ENCODE measurements at places on chromosomes 6 and 20.

- no peak for DNase-seq
Observed at GRCh38 chr6:133768656-133769295, 120.1 kb upstream of the TCF21 start.

DNA sequence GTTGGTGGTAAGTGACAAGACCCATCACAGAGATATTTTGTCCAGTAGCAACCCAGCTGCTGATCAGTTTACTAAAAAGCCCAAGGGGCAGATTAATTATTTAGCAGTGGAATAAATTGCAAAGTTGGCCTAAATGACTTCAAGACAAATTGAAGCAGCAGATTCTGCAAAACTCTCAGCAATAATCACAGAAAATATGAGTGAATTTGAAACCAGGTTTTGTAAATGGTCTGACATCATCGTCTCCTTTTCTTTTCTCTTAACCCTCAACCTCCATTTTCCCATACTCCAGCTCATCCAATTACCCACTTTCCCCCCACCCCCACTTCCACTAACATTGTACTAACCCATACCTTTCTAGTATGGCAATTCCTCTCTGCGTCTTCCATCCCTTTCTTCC is 11.3 kb upstream of the PTPRK start:
- DNase-seq = no peak

DNA sequence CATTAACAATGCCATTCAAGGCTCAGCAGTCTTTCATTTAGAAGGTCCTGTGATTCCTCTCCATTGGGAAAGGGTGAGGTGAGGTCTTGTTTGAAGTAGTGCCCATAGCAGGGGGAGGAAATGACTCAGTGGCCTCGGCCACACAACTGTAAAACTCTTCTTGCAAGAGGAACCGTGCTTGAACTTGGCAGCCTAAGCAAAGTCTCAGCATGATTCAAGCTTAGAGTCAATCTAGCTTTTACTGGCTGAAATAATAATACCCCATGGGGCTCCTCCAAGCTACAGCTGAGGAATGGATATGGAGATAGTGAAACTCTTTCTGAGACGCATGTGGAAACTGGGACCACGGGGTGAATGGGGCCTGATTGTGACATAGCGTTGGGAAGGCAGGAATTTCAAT is 428.2 kb downstream of the BMP2 start:
- DNase-seq = no peak

DNA sequence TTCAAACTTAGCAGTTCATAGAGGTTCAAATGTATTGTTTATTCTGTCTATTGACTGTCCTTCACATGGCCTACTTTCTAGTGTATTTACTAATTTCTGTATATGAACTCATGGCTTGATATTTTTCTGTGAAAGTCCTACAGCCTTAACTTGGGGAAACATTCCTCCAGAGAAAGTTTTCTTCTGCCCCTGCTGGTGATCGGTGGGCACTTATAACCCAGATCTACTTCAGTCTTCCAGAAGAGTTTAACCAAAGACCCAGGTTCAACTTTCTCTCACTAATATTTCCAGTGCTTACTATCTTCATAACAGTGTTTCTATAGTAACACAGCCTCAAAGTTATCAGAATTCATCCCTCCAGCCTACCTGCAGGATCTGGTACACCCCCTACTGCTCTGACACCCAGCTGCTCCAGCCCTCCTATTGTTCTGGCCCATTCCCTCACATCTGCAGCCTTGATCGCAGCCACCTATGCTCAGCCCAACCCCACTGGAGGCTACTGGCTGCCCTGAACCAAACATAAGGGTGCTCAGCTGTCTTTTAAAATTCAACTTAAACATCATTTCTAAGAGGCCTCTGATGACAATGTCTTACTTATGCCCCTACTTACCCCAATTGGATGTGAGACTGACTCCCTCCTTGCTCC is 72.3 kb downstream of the TBX18 start:
- DNase-seq = no peak

DNA sequence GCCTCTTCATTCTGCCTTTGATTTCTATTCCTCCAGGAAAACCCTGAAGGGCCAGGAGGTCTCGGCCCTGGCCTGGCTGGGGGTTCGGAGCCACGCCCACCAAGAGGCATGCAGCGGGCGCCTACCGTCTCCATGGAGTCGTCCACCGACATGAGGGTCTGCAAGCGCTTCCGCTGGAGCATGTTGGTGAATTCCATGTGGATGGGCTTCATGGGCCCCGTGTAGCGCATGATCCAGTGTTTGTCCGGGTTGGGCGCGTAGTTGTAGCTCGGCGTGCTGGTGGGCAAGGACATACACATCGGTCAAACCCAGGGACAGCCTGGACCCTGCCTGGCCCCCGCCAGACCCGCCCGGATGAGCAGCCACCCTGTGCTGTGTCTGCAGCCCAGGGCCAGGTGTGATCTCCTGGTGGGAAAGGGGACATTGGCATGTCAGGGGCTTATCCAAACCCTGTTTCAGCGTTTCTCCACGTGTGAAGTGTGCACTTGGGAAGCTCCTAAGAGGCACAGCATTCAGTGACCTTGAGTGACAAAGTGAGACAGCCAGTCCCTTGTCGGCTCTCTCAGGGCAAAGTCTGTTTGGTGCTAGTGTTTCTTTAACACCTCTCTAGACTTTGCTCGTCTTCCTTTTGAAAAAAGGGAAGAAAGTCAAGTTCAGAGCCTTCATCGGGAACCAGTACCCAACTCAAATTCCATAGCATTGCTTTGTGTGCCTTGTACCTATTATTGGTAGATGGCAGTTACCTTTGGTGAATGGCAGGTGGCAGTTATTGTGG is 100.8 kb downstream of the SULF2 start:
- DNase-seq = no peak

DNA sequence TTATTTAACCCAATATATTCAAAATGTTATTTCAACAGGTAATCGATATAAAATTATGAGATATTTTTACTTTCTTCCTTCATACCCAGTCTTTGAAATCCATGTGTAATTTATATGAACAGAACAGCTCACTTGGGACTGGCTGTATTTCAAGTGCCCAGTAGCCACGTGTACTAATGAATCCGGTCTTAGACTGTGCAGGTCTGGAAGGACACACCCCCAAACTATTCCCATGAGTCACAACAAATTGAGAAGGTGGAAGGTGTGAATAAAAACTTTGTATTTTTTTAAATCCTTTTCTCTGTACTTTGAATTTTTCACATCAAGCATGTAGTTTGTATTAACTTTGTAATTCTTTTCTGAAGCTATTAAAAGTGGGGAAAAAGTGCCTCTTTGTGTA is 2.8 kb downstream of the UNC5CL start:
- no peak for DNase-seq

- DNase-seq = peak; percentile 67
Observed at GRCh38 chr20:41701588-41702348, 83.6 kb upstream of the CHD6 start.

DNA sequence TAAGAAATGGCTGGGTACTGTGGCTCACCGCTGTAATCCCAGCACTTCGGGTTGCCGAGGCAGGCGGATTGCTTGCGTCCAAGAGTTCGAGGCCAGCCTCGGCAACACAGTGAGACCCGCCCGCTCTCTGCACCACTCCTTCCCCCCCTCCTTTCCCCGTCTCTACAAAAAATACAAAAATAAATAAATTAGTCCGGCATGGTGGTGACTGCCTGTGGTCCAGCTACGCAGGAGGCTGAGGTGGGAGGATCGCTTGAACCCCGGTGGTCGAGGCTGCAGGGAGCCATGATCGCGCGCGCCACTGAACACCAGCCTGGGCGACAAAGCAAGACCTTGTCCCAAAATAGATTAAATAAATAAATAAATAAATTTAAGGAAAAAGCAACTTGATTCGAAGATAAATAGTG is 448 bp upstream of the RNF114 start:
- DNase-seq = no peak

GRCh38 chr6:110325197-110325596 is 33.0 kb downstream of the METTL24 start:
- peak; percentile 65 for DNase-seq

GRCh38 chr6:119673741-119674140 is 324.2 kb upstream of the MAN1A1 start:
- DNase-seq = no peak

DNA sequence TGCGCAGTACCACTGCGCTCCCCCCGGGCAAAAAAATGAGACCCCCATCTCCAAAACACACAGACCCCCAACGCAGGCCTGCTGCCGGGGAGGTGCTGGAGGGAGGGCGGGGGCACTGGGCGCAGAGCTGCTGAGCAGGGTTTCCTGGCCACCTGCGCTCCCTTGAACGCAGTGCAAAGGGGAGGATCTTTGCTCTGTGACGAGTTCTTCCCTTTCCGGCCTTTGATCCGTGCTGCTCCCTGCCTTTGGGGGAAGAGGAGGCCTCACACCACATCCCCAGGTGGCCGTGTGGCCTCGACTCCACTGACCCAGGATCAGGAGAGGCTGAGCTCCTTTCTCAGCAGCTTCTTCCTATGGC is 8.9 kb upstream of the COL20A1 start:
- no peak for DNase-seq

DNA sequence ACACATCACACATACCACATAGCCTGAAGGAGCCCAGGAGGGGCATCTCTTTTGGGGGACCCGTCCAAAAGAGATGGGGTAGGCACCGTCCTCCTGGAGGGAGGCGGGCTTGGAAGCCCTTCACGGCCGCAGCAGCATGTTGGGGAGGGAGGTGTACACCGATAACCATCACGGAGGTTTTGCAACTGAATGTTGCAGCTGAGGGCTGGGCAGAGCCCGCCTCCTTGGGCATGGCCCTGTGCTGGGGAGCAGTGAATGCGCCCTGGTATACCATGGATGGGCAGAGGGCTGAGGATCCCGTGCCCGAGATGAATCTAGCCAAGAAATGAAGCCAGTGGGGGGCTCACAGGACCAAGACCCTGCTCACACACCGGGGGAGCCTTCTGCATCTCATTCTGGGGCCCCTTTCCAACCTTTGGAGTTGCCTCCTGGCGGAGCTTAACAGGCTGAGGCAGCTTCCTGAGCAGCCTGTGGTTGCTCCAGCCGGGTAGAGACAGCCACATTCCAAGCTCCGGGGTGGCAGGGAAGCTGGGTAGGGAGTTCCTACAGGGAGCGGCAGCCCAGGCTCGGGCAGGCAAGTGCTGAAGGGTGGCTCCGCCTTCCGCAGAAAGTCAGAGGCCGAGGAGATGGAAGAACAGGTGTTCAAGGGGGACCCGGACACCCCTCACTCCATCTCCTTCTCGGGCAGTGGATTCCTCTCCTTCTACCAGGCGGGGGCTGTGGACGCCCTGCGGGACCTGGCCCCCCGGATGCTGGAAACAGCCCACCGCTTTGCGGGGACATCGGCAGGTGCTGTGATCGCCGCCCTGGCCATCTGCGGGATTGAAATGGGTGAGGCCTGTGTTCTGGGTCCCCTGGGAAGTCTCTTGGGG is at the start of gene PNPLA1:
Gene PNPLA1, plus strand, starts transcription at position 227 of the 872 bp plus-strand sequence. Its CDS starts 400 bp downstream, at position 627.
- DNase-seq = no peak

- DNase-seq = peak; percentile 60
Observed at GRCh38 chr6:50816115-50816675, 2.5 kb upstream of the TFAP2B start.

DNA sequence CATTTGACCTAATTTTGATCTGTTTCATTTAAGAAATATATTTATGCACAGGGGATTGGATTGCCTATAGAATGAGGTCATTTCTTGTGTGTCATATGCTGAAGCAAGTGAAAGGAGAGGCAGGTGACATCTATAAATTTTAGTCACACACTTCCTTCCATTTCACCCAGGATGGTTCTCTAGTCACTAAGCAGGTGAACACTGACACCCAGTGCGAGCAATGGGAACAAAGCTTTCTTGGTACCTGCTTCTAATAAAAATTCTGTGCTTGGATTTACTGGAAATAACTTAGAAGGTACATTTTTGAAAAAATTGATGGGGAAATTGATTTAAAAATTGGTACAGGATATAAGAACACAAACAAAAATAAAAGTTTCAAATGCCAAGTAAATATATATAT is 66.9 kb upstream of the MC3R start:
- no peak for DNase-seq

DNA sequence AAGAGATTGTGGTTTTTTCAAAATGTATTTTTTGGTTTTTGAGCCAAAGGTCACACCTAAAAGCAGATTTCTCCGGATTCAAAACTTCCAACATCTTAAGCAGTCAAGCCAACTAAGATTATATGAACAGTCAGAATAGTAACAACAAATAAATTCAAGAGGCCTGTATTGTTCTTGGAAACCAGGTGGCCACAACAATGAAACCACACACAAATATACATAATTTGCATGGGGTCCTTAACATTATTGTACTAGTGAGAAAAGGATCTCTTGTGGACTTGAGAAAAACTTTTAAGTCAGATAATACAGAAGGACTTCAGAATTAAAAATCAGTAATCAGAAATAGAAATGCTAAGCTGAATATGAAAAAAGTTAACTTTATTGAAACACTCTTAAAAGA is 40.6 kb downstream of the NOL7 start:
- DNase-seq = no peak

- DNase-seq = peak; percentile 58
Observed at GRCh38 chr6:100462706-100463629, 1.8 kb downstream of the SIM1 start.

- DNase-seq = no peak
Observed at GRCh38 chr6:154874773-154875592, 120.1 kb upstream of the TIAM2 start.

GRCh38 chr6:115270953-115271352 is 789.7 kb downstream of the FRK start:
- no peak for DNase-seq

- DNase-seq = no peak
Observed at GRCh38 chr20:3082955-3083952, 1.3 kb downstream of the AVP start.

DNA sequence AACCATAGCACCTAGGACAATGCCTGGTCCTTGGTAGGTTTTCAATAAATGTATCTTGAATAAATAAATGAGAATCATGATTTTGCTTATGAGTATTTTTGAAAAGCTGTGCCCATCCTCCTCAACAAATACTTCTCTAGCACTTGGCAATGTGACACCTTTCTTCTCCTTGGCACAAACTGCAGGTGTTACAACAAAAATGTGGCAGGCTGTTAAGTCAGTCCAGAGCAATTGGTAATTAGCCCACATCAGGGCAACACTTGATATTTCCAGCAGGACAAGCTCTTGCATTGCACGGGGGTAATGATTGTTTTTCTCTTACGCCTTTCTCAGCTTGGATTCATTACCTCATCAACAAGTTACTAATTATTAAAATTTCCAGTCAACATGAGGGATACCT is 31.6 kb upstream of the SNX9 start:
- no peak for DNase-seq

GRCh38 chr6:47917811-47918210 is 136.0 kb downstream of the OPN5 start:
- no peak for DNase-seq

GRCh38 chr6:99143108-99143861 is 195.5 kb upstream of the FBXL4 start:
- no peak for DNase-seq

All from EH (cell line).